Stimulated activated CD8-positive, alpha-beta memory T cell treated with anti-CD3 and anti-CD28 coated beads, Interleukin-4, amount 100 ng/mL, for 4 hours (primary cell): ENCODE measurements at places on chromosomes 4 and X.

GRCh38 chrX:107978707-107979307 is 3.4 kb downstream of the TEX13B start:
- DNase-seq, result no peak

GRCh38 chr4:183284965-183285364 is 35.1 kb downstream of the CLDN22 start:
- no peak for DNase-seq

GRCh38 chr4:124243671-124244366 is 468.7 kb downstream of the ANKRD50 start:
- no peak for DNase-seq

GRCh38 chr4:135191596-135191995 is 990.0 kb upstream of the PABPC4L start:
- DNase-seq, result no peak

DNA sequence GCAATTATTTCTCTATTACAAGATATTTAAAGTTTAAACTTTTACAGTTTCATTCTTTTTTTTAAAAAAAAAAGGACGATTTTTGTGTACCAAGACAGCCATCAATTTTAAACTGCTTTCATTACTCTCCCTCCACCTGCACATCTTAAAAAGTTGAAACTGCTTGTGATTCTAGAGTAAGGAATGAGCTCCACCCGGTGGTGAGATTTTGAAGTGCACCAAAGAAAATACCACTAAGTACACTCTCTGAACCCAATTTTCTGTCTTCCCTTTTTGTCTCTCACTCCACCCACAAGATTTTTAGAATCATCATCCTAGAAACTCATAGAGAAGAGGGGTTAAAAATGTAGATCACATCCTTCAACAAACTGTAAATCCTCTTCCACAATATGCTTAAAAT is 91.3 kb upstream of the WDR44 start:
- DNase-seq, result peak; percentile 3

DNA sequence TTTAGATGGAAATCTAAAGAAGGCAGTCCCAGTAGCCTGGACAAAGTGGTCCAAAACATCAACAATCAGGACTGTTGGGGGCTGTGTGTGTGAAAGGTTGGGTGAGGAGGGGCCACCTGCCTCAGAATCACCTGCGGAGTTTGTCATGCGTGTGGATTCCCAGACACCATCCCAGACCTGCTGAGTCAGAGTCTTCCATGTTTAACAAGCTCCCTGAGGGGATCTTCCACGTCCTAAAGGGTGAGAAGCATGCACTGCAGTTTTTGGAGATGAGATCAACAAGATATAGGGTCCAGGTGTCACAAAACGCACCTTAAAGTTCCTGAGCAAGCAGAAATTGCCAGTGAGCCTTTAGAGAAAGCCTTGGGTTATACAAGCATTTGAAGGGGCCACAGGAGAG is 207.0 kb upstream of the FAM9B start:
- no peak for DNase-seq

- DNase-seq, result no peak
Measured at GRCh38 chrX:17501746-17502145, 126.7 kb downstream of the NHS start.

DNA sequence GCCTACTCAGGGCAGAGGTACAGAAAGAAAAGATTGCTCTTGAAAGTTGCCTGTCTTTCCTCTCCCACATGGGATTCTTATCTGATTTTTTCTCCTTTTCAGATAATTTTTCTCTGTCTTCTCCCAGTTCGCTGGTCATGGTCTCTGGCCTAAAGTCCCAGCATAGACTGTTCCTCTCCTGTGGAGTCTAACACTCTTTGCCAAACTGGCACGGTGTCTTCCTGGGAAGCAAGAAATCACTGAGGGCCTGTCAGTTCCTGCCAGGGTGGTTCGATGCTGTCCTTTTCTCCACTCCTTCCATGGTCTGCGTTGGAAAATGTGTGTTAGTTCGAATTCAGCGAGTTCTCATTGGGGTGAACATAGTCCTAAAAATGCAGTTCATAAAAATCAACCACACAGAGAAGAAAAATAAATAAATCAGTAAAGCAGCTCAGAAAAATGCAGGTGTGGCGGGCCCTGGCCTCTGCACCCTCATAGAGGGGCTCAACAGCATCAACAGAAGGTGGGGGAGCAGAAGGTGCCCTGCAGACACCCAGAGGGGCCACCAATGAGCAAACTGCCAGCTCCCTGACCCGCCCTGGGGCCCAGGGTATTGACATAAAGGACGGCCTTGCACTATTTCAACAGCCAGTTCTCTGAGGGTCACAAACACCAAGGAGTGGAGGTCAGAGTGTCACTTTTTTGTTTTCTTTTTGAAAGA is 2.1 kb downstream of the RGN start:
- no peak for DNase-seq

DNA sequence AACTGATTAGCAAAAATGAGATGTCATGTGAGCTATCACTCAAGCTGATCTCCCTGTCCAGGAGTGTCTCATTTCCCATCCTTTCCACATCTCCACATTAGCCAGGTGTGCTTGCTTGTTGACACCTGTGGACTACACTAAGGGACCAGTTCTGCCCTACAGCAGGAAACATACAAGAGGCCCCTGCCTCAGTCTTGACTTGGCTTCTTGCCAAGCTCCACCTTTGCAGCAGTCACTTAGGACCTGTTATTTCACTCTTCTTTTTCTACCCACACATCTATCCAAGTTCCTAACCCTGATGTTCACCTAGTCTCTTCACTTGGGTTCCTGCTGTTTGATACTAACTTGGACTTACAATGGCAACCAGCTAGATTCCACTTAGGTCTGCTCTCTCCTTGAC is 13.2 kb downstream of the FRMD7 start:
- DNase-seq, result no peak

DNA sequence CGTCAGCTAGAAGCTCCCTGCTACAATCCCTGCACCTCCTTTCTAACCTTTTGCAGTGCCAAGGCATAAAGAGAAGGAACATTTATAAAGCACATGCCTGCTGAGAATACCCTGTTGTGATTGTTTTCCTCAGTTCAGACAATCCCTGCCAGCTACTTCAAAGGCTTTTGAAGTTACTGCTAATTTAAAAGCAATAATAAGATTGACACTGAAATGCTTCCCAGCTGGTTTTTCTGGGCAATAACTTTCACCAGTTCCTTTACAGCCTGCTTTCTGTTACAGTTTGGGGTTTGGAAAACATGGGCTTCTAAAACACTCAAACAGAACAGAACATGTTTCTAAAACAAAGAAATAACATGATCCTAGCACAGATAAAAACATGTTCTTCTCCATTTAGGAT is 232.3 kb upstream of the CPEB2 start:
- no peak for DNase-seq

DNA sequence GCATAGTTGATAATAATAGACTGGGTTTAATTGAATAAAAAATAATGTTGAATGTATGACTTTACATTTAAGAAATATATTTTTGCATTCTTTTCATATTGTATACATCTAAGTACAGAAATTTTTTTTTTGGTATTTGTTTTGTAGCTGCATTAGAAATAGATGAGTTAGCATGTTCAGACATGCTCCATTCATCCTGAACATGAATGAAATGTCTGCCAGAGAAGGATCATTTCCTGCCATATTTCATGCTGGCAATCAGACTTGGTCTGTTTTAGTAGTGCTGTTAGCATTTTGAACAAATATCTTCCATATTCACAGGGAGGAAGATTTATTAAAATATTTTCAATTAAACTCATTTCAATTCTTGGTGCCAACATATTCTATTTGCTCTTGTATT is 98.9 kb downstream of the FRMPD4 start:
- DNase-seq, result no peak

DNA sequence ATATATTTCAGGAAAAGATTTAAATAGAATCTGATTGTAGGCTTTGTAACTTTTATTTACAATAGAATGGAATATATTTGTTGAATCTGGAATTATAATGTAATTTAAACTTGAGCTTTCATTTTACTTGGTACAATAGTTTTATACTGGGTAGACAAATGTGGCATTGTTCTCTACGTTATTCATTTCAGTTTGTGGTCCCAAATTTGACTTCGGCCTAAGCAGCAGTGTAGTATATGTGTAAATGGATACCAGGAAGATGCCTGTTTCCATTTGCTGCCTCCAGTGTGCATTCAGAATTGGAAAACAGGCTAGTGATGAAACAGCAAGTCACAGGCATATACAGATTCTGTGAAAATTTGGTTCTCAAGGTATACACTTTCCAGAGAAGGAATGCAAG is 77.8 kb downstream of the CLDN22 start:
- DNase-seq, result no peak

DNA sequence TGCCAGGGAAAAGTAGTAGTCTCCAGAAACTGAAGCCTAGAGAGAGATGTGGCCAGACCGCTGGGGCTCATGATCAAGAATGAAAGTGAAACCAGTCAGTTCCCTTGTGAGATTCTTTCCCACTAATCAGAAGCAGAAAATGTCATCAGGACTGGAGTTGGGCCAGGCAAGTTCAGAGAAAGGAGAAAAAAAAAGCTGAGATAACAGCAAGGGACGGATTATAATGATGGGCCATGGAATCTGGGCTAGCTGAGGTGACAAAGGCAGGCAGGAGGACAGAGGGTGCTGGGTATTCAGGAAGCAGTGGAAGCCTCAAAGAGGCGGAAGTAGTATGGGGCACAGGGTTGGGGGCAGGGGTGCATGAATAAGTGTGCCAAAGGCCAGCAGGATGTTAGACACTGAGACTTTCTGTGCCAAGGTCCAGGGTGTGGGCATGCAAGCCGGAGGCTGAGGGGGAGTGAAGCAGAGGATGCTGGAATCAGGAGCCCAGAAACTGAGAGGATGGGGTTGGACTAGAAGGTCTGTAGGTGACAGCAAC is 2.5 kb downstream of the CXorf38 start:
- DNase-seq, result no peak
